Renal cortical epithelial cell (primary cell): ENCODE measurements at places on chromosomes 11 and 22. TPM values are rescaled to one million over a fixed set of nuclear protein-coding genes. Genes with fewer than 3 reads are reported as not detected.

GRCh38 chr11:93350835-93351234 lies 20.3 kb downstream of the DEUP1 start:
- DNase-seq = no peak

Gene MS4A4A
- total RNA-seq = not detected in 2 replicates

- DNase-seq = no peak
Measured at GRCh38 chr11:56916587-56916986, 72.1 kb upstream of the OR5AK2 start.

DNA sequence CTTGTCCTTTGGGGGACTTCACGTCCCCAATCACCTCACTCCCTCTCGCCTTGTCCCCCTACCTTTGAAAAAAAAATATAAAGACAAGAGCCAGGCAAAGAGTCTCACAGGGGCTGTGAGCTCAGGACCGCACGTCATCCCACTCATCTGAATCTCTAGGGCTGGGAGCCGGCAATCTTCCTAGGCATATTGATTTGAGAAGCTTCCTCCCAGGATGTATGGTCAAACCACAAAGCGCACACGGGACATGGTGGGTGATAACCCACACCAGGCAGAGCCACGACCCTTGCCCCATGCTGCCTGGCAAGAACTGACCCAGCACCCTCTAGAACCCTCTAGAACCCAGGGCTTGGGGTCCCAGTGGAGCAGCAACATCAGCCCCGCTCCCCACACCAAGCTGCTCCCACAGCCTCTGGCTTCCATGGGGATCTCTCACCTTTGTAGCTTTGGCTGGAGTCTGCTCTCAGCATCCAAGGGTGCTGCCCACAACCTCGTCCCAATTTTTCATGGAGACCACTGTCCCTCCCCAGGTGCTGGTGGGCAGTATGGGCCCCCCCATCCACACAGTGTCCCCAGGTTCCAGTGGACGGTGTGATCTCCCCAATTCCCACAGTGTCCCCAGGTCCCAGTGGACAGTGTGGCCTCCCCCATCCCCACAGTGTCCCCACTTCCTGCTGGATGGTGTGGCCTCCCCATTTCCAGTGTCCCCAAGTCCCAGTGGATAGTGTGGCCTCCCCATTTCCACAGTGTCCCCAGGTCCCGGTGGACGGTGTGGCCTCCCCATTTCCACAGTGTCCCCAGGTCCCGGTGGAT lies 85.2 kb upstream of the FGF3 start:
- no peak for DNase-seq

Gene OR52I1
- not detected in 2 replicates for total RNA-seq

DNA sequence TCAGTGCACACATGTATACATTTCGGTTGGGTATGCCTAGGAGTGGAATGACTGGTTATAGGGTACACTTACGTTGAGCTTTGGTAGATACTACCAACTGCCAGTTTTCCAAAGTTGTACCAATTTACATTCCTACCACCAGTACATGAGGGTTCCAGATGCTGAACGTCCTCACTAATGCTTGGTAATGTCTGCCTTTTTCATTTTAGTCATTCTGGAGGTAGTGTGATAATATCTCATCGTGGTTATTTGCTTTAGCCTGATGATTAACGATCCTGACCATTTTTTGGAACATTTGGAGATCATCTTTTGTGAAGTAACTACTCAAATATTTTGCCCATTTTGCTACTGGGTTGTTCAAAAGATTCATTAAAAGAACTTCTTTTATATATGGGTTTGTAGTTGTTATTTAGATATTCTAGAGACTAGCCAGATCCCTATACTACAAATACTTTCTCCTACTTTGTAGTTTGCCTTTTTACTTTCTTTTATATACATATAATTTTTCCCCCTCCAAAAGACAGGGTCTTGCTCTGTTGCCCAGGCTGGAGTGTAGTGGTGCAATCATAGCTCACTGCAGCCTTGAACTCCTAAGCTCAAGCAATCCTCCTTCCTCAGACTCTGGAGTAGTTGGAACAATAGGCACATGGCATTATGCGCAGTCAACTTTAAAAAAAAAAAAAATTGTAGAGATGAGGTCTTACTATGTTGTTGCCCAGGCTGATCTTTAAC lies 62.1 kb downstream of the RBFOX2 start:
- DNase-seq = no peak

- no peak for DNase-seq
Measured at GRCh38 chr11:35106595-35106994, 32.4 kb upstream of the CD44 start.

Gene CRYBB1
- not detected in 2 replicates for total RNA-seq

DNA sequence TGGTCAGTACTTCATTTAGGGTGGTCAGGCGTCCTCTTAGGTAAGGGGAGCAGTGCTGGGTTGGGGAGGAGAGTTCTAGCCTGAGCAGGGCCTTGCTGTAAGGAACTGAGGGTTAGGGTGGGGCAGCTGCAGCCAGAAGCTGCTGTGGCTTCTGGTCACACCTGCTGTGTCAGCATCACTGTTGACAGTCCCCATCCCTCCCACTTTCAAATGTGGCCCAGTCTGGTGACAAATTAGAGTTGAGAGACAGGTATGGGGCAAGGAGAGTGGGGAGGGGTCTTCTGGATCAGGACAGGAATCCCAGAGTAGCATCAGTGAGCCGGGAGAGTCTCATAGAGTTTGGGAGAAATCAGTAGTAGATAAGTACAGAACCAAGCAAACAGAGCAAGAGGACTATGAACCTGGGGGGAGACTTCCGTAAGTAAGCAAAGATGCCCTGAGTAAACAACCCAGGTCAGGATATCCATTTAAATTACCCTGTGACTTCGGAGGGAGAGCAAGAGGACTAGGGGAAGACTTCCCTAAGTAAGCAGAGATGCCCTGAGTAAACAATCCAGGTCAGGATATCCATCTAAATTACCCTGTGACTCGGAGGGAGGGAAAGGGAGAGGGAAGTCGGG lies 53.7 kb downstream of the PPP6R2 start:
- no peak for DNase-seq

Gene KLHL35
- total RNA-seq = 0.70 and 3.1 TPM in 2 replicates

GRCh38 chr22:48319321-48320047 lies 1508.2 kb downstream of the BRD1 start:
- no peak for DNase-seq

DNA sequence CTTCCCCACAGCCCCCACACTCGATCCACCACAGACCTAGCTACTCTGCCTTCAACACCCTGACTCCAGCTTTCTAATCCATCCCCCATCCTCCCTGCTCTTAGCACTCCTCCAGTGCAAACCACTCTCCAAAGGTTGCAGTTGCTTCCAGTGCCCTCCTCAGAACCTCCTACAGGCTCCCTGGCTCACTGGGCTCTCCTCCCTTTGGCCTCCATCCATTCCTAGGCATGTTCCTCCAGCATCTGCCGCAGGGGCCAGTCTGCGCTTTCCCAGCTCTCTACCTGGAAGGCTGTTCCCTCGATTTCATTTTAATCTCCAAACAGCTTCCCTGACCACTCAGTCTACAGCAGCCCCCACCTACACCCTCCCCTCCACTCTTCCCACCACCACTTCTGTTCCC lies 133.8 kb downstream of the SPATA19 start:
- no peak for DNase-seq
